ENCODE measurements at places on chromosomes 6 and 20.

DNA sequence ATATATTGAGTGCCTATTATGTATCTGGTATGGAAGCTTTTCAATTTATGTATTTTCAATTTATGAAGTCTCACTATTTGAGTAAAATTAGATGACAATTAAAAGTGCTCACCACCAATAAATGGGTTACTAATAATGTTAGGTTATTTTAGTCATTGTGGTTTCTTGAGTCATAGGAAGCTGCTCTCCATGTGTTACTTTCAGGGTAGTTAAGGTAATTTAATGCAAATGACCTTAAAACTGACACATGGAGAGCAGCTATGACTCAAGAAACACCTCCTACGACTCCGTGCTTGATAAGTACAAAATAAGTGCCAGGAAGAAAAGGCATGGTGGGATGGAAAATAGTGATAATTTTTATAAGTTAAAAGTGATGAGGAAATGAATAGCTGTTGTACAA lies 16.5 kb upstream of the TINAG start:
- no peak for DNase-seq

- no peak for DNase-seq
Measured at GRCh38 chr6:15317934-15318902, 72.3 kb downstream of the JARID2 start.

DNA sequence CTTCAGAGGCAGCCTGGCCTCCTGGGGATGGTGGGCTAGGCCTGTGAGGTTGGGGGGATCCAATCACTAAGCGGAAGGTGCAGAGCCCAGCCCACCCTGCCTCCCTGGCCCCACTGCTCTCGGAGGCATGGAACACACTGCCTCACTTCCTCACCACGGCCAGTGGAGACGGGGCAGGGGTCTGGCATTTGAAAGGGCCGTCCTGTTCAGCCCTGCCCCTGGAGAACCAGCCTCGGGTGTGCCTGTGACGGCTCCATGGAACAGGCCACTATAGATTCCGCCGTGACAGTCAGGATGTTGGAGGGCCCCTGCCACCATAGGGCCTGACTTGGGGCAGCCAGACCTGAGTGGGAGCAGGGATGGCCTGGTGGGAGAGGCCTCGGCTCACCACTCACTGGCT lies 110.2 kb downstream of the DACT2 start:
- no peak for DNase-seq

DNA sequence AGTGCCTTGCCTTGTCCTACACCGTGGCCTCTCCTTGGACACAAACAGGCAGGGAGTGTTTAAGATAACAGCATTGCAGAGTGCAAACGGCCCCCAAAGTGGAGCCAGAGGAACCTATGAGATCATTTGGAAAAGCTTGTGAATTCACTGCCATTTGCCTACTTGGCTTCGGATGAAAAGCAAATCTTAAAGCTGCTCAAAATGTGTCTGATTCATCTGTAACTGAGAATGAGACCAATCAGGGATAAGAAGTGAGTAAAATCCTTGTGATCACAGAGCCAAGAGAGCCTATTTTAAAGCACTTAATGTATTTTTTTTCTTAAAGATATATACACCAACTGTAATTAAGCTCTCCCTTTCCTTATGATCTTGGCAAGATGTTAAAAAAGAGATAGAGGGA lies 65.7 kb upstream of the BACH2 start:
- DNase-seq: no peak
